ENCODE measurements at places on chromosomes 5 and 9. TPM values are rescaled to one million over a fixed set of nuclear protein-coding genes. Genes with fewer than 3 reads are reported as not detected.

GRCh38 chr9:96163712-96164111 lies 138.3 kb downstream of the HSD17B3 start:
- no peak for DNase-seq

- no peak for DNase-seq
These were observed 251.6 kb downstream of the MPDZ start for GRCh38 chr9:13027879-13028278.

DNA sequence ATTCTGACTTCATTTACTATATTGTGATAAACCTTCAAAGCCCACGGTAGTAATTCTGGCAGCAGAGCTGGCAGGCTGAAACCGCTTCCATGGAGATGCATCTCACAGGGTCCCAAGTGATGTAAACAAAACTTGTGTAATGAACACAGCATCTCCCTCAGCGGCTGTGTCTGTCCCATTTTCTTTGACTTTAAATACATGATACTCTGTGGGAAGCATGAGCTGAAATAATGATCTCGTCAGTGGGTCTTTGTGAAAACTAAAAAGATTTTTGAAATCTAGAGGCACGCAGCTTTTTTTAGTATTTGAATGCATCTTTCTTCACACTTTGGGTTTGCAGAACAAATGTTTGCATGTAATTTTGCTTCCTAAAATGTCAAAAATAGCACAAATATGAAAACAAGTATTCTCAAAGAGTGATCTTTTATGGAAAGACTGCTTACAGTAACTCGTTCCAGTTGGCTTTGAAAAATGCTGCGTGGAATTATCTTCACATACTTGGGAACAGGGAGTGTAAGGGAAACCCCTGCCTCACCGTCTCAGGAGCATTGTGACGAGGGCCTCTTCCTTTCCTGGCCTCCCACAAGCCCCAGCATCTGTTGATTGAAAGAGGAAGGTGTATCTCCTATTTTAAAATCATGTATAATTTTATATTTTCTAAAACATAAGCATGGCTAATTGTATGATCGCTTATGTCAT lies 18.1 kb upstream of the LPCAT1 start:
- no peak for DNase-seq

DNA sequence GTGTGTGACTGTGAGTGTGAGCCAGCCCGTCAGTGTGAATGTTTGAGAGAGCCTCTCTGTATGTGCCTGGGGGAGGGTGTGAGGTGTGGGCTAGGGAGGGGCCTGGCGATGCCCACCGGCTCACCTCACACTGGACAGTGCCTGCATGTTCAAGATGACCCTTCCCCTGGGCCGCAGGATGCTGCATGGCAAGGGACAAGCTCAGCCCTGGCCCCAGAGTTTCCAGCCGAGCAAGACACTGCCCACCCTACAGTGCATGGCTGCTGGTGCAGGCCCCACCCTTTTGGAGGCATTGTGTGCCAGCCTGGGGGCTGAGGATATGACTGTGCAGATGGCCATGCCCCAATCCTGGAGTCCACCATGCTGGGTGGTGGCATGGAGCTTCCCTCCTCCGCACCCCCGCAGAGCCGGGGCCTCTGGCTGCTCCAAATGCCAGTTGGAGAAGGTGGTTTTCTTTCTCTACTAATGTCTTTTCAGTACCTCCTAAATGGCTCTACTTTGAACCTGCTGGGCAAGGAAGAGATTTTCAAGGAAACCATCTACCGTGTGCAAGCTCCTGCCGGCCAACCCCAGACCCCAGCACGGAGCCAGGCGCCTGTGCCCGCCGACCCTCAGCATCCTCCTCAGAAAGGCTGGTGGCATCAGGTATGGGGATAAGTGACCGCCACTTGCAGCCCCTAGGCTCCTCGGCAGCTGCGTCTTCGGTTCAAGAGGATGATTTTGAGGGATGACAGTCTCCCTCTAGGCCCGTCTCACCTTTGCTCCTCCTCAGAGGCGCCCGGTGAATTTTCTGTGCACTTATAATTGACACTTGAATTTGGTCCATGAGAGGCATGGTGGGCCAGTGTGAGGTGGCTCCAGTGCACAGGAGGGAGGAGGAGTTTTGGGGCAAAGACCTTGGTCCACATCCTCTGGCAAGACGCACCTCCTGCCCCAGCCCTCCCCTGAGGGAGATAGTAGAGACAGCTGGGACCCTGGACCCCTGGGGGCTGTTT lies 27.7 kb downstream of the FGD3 start:
- no peak for DNase-seq

GRCh38 chr5:132273631-132274030 lies 16.1 kb downstream of the PDLIM4 start:
- no peak for DNase-seq

DNA sequence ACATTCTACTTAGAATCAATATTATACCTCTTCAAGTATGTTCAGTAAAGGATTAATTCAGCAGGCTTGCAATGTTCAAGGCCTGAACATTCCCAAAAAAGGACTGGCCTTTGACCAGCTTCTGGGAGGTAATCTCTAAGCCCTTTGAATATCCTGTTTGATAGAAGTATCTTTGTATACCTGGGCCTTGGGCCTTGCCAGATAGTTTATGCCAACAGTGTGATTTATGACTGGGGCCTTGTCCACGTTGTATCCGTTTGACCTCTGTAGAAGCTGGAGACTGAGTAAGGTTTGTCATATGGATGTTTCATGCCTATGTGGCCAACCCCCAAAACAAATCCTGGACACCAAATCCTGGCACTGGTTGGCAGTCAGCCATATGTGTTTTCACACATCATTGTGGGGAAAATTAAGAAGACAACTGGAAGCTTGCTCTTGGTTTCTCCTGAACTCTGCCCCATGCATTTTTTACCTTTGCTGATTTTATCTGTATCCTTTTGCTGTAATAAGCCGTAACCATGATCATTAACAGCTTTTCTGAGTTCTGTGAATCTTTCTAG lies 92.1 kb downstream of the RMI1 start:
- DNase-seq, result no peak

The SHOC1 gene
- not detected for polyA plus RNA-seq

The TMOD1 gene
- polyA plus RNA-seq, result 0.92 TPM

The TLR4 gene
- polyA plus RNA-seq, result not detected
